Esophagus squamous epithelium (tissue), 5 donors: ENCODE measurements at places on chromosomes 4 and X. TPM values are rescaled to one million over a fixed set of nuclear protein-coding genes. Genes with fewer than 3 reads are reported as not detected.

TMEM31 gene
- not detected for total RNA-seq

FREM3 gene
- total RNA-seq = not detected

GRCh38 chrX:39954851-39955250, 142.9 kb downstream of the BCOR start:
- DNase-seq = no peak
- no peak overlapping the region for H3K4me3 ChIP-seq
- H3K27ac ChIP-seq = no peak overlapping the region
- H3K36me3 ChIP-seq = no peaks in the 10 kb centered on the region
- peaks cover 22% of the 10 kb centered on the region for H3K4me1 ChIP-seq
- no peaks in the 10 kb centered on the region for H3K27me3 ChIP-seq

- no peaks in the 10 kb centered on the region for H3K27me3 ChIP-seq
- H3K36me3 ChIP-seq = no peaks in the 10 kb centered on the region
- no peak for DNase-seq
Measured at GRCh38 chr4:25861280-25861950, 1.4 kb downstream of the SEL1L3 start.

DNA sequence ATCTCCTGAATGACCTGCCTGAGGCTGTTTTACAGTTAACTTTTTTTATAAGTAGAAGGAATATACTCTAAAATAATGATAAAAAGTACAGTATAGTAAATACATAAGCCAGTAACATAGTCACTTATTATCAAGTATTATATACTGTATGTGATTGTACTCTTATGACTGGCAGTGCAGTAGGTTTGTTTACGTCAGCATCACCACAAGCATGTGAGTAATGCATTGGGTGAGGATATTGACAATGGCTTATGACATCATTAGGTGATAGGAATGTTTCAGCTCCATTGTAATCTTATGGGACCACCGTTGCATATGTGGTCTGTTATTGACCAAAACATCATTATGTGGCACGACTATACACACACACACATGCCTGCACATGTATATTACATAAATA, 20.5 kb downstream of the NUDT9 start:
- H3K27ac ChIP-seq = no peak overlapping the region
- peaks cover 98% of the 10 kb centered on the region for H3K36me3 ChIP-seq
- H3K27me3 ChIP-seq = no peaks in the 10 kb centered on the region

DNA sequence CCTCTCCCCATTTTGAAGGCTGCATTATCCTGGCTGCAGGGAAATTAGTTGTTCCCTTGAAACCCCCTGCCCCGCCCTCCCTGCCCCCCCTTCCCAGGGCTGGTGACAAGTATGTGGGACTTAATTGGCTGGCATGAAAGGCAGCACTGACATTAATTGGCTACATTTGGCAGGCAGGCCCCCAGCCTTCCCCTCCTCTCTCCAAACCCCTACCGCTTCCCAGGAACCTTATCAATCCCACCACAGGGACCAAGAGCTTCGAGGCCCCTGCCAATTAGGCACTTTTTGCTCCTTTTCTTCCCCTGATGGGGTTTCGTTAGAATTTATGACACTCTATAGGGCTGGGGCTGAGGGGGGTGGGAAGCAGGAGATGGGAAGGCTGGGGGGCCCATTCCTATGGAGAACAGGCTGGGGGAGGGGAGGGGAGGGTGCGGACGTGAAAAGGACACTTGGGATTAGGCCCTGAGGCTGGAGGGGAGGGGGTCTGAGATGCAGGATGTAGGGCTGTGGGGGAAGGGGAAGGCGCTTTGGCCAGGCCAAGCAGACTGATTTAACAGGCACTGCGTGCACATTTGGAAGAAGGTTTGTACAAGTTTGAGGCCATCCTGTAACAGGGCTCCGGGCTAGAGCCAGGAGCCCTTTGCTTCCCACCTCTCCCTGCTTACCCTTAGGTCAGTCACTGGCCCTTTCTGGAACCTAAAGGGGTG, 52.2 kb downstream of the EFNB1 start:
- no peaks in the 10 kb centered on the region for H3K36me3 ChIP-seq
- no peak overlapping the region for H3K4me3 ChIP-seq
- DNase-seq = no peak
- no peaks in the 10 kb centered on the region for H3K4me1 ChIP-seq
- no peaks in the 10 kb centered on the region for H3K27me3 ChIP-seq

- no peak overlapping the region for H3K27ac ChIP-seq
- H3K4me3 ChIP-seq = peak overlapping the region; percentile 65
- peaks cover 21% of the 10 kb centered on the region for H3K27me3 ChIP-seq
Measured at GRCh38 chr4:42151568-42152506, 618 bp downstream of the BEND4 start.

- no peaks in the 10 kb centered on the region for H3K4me1 ChIP-seq
- H3K27me3 ChIP-seq = no peaks in the 10 kb centered on the region
- no peaks in the 10 kb centered on the region for H3K36me3 ChIP-seq
- no peak overlapping the region for H3K27ac ChIP-seq
Measured at GRCh38 chr4:99693140-99693539, 35.5 kb upstream of the C4orf54 start.

GRCh38 chrX:107477406-107477805, 28.0 kb downstream of the FRMPD3 start:
- no peak for DNase-seq
- H3K4me3 ChIP-seq = no peak overlapping the region
- H3K36me3 ChIP-seq = no peaks in the 10 kb centered on the region

DNA sequence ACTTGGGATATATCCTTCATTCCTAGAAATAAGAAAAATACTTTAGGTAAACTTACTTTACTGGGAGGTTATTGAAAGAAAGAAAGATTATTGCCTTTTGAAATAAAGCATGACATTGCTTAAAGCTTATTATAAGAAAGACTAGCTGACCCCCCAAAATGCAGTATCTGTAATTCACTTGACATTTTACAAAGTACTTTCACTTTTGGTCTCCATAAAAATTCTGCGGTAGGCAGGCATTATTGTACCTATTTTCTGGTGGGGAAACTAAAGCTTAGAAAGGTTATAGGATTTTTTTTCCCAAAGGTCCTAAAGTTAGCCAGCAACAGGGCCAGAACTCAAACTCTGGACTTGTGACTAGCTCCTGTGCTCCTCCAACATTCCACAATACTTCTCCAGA, 29.7 kb upstream of the TXK start:
- no peak overlapping the region for H3K27ac ChIP-seq
- H3K4me1 ChIP-seq = no peaks in the 10 kb centered on the region
- no peaks in the 10 kb centered on the region for H3K27me3 ChIP-seq
- no peak for DNase-seq
